ENCODE measurements at places on chromosomes 1 and 21. TPM values are rescaled to one million over a fixed set of nuclear protein-coding genes. Genes with fewer than 3 reads are reported as not detected.
A peak's percentile ranks its signal among the peaks of the same experiment; 100 is the strongest.

- DNase-seq: no peak
Measured at GRCh38 chr1:233443040-233443760, 115.7 kb downstream of the MAP3K21 start.

- no peak for DNase-seq
Measured at GRCh38 chr1:219459351-219460080, 153.4 kb downstream of the ZC3H11B start.

DNA sequence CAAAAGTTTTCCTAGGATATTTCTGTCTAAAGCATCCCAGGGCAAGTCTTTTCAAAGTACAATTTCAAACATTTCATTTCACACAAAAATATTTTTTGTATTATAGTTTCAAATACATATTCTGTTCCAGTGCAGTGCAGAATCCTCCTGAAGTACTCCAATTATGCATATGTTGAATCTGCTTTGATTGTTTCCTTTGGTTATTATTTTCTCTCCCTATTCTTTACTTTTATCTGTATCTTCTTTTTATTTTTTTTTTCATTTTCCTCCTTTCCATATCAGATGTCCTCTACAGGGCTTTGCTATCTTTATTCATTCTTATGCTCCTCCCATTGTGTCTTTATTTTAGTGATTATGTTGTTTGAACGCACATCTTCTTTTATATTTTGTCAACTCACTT, 274.8 kb downstream of the DPYD start:
- DNase-seq: no peak

DNA sequence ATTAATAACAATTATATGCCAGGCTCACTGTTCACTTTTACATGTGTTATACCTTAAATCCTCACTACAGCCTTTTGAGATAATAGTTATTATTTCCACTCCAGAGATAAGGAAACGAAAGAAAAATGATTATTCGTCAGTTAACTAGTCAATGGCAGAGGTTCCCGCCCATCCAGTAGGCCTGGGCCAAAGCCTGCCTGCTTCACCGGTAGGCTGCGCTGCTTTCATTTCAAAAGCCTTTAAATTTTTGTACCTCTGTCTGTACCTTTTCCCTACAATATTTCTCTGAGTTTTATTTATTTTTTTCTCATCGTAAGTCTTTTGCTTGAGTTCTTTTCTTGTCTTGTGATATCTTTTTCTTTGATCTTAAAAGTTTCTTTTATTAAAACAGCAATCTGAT, 3.6 kb downstream of the GPR52 start:
- no peak for DNase-seq

DNA sequence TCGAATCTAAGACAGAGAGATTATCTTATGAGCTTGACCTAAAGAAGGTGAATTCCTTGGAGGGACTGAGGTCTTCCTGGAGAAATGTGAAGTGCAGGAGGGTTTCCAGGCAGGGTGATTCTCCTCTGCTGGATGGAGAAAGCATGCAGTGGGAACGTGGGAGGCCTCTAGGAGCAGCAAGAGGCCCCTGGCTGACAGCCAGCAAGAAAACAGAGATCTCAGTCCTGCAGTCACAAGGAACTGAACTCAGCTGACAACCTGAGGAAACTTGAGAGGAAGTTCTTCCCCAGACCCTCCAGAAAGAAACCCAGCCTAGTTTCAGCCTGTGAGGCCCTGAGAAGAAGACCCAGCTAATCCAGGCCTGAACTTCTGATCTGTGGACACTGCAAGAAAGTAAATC, 345.9 kb downstream of the FAM72C start:
- DNase-seq: no peak

DNA sequence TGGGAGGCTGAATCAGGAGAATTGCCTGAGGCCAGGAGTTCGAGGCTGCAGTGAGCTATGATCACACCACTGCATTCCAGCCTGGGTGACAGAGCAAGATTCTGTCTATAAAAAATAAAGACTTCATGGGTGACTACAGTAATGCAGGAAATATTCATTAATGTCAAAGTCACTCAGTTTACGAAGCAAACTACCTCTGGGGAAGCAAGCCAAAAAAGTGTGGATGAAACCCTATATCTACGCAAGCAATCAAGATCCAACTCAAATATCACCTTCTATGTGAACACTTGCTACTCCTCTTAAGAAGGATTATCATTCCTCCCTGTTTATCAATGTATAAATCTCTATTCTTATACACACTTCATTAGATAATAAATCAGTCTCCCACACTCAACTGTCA, 434.8 kb downstream of the SETD4 start:
- no peak for DNase-seq

GRCh38 chr1:226489718-226490425, 58.7 kb upstream of the STUM start:
- no peak for DNase-seq

DNA sequence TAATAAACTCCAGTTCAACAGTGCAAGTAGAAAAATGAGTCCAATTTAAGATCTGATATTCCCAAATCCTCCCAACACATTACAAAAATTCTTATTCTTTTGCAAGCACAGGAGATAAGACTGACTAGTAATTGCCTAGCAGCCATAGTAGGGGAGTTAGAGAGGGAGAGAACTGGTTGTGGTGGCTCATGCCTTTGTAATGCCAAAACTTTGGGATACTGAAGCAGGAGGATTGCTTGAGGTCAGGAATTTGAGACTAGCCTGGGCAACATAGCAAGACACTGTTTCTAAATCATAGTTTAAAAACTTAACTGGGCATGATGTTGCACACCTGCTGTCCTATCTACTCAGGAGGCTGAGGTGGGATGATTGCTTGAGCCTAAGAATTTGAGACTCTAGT, 26.7 kb upstream of the PAPPA2 start:
- no peak for DNase-seq

DNA sequence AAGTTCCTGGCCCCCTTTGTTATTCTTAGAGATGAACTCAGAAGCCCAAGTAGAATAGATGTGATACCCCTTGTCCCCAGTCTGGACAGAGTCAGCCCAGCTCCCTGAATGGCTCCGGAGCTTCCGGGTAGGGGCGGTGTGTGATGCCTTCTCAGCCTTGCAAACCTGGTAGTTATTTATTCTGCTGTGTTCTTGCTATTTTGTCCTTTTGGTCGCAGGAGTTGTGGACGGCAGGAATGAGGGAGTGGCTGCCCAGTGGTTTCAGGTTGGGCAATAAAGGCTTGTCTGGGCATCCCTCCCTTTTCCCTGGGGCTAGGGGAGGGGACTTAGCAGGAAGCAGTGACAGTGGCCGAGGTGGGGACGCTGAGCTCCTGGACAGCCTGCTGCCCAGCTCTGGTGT, 2.8 kb downstream of the PTPRU start:
- DNase-seq: no peak

- DNase-seq: no peak
Measured at GRCh38 chr1:165287329-165287728, 69.2 kb downstream of the LMX1A start.

- DNase-seq: no peak
Measured at GRCh38 chr1:35533586-35533985, 23.6 kb downstream of the KIAA0319L start.

DNA sequence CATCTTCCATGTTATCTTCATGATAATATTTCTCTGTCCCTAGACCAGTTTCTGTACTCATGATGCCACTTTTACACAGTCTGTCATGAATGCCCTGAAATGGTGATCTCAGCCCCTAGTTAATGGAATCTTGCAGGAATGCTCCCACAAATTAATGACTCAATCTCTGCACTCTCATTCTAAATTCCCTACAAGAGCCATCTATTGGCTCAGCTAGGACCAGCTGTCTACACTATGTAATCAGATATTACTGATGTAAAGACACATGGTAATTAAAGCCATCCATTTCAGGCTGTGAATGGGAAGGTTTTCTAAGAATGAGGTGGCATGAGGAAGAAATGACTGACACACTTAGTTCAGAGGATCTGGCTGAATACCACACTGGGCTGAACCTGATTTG, 199.1 kb upstream of the KCND3 start:
- DNase-seq: no peak

GRCh38 chr1:200982071-200982945, 41.2 kb downstream of the KIF21B start:
- DNase-seq: no peak

- no peak for DNase-seq
Measured at GRCh38 chr1:5646486-5647149, 345.6 kb downstream of the NPHP4 start.

- no peak for DNase-seq
Measured at GRCh38 chr1:108059945-108060344, 95.0 kb upstream of the VAV3 start.

- peak; percentile 32 for DNase-seq
Measured at GRCh38 chr1:11802616-11802972, 3.2 kb downstream of the MTHFR start.

DNA sequence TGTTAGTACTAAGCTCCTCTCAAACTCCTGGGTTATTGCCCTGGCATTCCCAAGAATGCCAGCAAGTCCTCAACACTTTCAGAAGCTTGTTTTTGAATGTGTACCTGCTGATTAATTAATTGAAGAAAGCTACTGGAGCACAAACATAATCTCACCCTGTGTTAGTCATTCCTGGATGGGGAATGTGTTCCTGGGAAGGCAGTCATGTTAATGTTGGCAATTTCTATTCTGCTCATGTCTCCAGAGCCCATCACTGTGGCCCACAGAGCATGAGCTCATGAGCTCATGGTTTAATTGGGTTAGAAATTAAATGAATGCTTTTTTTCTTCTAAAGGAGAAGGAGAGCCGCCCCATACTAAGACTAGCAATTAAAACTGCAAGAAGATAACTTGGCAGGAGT, 31.9 kb upstream of the KCNA3 start:
- no peak for DNase-seq

- no peak for DNase-seq
Measured at GRCh38 chr21:45887788-45888187, 93.8 kb upstream of the COL6A1 start.

DNA sequence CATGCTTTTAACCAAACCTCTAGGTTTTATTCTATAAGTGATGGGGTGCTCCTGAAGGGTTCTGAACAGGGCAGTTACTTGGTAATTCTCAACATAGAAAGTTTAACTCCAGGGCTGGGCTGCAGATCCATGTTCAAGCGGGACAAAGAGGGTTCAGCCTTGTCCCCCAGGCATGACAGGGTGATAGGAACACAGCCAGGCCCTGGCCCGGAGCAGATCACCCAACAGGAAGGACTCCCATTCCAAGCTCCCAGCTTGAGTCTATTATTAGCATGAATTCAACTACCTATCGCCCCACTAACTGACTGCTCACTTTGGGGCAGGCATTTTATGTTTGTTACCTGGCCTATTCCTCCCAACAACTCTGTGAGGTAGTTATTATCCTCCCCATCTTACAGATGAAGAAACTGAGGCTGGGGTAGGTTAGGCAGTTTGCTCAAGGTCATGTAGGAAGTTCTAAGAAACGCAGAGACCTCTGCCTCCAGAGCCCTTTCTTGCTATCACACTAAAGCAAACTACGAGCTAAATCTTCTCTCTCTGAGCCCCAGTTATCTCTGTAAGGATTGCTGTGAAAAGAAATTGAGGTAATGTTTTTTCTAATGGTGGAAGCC, 14.5 kb downstream of the ASAP3 start:
- no peak for DNase-seq

DNA sequence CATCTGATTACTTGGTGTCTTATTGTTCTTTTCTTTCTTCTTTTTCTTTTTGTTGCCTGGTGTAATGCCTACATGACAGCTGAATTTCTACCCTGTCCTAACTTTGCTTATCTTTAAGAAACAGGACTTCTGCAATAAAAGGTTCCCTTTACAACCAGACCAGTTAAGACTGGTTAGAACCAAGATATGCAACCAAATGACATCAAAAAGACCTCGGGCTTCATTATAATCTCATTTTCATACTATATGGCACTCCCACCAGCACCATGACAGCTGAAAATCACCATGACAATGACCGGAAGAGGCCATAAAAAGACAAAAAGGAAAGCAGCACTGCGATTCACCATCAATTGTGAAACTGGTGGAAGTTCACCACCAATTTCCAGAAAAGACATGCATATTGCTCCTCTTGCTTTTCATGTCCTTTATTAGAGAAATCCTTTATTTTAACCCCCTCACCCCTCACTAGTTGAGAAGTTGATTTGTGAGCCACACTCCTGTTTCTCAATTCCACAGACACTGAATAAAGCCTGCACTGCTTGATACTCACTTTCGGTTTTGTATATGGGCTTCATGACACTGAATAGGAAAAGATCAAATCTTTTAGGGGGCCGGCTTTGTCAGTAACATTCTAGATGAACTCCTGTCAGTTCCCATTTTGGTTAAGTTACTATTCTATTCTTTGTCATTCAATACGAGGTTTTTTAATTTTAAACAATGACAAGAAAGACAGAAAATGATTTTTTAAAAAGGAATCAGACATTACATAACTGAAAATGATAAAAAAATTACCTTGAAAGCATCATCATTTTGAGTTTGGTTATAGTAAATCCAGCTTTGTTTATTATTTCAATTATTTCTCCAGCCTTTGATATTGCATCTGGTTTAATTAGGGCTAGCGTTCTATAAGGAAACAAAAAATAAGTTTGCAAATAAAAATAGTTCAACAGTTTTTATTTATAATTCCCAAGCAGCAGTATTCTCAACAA, 58.1 kb downstream of the NME7 start:
- peak; percentile 3 for DNase-seq

GRCh38 chr1:46623743-46624644, 7.4 kb upstream of the MOB3C start:
- no peak for DNase-seq

DNA sequence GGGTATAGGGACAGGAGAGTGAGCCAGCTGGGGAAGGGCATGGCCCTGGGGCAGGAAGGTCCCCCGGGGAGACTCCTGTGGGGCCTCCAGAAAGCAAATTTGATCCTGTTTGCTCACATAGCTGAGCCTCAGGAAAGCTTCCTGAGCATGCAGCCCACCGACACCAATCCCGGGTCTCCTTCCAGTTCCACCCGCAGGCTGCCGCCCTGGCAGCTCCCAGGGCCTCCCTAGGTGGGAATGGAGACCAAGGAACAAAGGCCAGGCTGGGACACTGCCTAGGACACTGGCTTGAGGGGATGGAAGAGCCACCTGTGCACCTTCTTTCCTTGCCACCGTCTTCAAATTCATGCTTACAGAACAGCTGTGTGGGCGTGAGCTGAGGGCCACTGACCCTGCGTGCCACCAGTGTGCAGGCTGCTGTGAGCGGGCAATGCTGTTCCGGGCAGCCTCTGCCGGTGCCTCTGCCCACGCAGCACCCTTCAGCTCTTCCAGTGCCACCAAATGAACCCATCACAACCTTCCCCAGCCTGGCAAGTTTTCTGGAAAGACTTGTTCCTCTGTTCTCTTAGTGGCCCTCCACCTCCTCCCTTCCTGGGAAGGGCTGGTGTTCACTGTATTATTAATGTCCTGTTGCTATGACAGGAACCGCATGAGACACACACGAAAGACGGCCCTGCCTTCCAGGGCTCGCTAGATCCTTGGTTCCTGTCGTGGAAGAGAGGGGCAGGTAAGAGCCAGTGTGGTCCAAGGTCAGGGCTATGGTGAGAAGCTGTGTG, 53.6 kb downstream of the ACBD3 start:
- no peak for DNase-seq

- no peak for DNase-seq
Measured at GRCh38 chr1:110393691-110394492, 3.1 kb upstream of the SLC16A4 start.

GRCh38 chr1:228415853-228416216, 826 bp downstream of the TRIM17 start:
- no peak for DNase-seq

Gene MANEAL
- total RNA-seq: 1.6 TPM

Gene CFAP45
- total RNA-seq: 0.22 TPM

Gene GPA33
- not detected for total RNA-seq

Gene KRTAP7-1
- not detected for total RNA-seq

Gene AXDND1
- under 0.01 TPM for total RNA-seq

Gene SIK1
- total RNA-seq: 0.65 TPM

Gene SLC6A17
- total RNA-seq: 1.1 TPM

Gene CACNA1S
- total RNA-seq: not detected

Gene B3GALT5
- not detected for total RNA-seq

Gene KMO
- total RNA-seq: not detected

Gene NID1
- 178 TPM for total RNA-seq

Gene PRAMEF20
- not detected for total RNA-seq

Gene ASCL5
- total RNA-seq: not detected
